ENCODE measurements at places on chromosomes 11 and 22.

DNA sequence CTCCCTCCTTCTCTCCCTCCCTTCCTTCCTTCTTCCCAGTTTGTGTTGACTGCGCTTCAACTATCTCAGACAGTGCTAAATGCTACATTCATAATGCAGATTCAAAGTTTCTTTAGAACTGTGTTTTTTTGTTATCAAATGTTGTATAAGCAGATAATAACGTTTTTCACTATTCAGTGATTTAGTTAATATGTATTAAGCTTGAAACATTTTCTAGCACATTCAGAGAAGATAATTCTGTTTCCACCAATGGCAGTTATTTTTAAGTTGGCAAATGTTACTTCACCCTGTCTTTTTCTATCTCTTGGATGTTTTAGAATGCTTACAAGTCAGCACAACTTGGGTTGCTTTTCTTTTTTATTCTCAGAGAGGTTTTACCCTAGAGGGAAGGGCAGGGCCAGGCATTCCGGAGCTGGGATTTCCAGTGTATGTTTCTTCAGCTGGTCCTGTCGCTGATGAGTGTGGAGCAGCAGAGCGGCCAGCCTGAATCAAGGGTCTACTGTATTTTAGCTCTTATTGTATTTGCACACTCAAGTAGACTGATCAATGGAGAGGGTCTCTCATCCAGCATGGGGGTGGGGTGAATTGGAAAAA lies 162.3 kb upstream of the ARHGAP20 start:
- no peak for DNase-seq

DNA sequence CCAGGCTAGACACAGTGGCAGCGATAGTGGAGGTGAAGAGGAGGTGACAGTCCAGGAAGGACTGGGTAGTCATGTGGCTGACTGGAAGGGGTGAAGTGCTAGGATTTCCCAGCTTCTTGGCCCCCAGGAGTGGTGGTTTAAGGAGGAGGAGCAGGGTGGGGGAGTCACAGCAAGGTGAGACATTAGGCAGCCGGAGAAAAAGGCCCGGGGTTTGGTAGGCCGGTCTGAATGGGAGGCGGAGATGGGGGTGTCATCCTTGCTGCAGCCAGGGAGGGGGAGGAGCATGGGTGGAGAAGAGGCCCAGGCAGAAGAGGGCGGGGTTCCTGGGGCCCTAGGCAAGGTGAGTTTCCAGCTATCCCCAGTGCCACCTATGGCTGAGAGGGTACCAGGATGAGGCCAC lies 6.1 kb downstream of the SIPA1 start:
- DNase-seq: no peak

GRCh38 chr11:64524158-64524527 lies 66.9 kb upstream of the SLC22A12 start:
- DNase-seq: no peak

DNA sequence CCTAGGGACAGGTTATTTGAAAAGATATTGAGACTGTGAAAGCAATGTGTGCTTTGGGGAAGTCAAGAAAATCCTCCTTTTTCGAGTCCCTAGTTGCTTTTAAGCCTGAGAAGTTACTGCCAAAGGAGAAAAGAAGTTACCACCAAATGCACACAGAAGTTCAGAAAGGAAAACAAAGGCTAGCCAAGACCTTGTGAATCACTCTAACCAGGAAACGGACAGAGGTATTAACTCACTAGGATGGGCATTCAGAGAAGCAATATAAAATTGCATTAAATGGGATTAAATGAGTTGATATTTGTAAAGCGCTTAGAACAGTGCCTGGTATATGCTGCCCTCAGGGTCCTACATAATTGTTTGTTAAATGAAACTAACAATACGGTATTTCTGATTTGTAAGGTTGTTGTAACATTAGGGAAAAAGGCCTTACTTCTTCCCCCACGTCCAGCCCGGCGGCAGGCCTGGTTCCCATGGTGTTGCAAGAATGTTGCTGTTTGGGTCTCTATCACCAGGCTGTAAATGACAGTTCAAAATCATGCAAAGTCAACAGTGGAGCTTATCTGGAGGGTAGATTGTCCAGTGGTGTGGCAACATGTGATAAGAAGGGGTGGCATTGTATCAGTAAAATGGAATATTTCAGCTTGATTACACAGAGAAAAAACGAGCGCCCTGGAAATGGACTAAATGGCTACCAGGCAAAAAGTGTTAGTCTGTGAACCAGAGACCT lies 7.1 kb downstream of the TMA7B start:
- DNase-seq: no peak

GRCh38 chr11:133905677-133906156 lies 51.1 kb downstream of the IGSF9B start:
- DNase-seq: no peak

GRCh38 chr11:58060939-58061672 lies 30.4 kb downstream of the OR6Q1 start:
- DNase-seq: no peak

DNA sequence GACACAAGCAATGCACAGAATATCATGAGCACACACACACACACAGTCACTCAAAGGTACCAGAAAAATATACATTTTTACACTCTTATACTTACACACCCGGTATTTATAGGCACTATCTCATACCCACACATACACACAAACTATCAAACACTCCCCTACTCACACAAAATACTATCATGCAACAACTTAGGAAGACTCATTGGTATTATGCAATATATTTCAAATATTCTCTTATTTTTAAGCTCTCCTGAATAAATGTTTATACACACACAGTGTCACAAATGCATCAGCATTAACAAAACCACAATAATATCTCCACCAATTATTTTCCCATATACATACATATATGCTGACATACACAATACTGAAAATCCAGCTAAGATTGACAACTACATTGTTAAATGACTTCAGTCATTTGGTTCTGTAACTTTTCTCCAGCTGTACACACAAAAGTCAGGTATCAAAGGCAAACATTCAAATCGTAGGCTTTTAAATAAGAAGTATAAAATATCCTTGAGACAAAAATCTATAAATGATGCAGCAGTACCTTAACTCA lies 2.6 kb upstream of the OR51I1 start:
- no peak for DNase-seq

DNA sequence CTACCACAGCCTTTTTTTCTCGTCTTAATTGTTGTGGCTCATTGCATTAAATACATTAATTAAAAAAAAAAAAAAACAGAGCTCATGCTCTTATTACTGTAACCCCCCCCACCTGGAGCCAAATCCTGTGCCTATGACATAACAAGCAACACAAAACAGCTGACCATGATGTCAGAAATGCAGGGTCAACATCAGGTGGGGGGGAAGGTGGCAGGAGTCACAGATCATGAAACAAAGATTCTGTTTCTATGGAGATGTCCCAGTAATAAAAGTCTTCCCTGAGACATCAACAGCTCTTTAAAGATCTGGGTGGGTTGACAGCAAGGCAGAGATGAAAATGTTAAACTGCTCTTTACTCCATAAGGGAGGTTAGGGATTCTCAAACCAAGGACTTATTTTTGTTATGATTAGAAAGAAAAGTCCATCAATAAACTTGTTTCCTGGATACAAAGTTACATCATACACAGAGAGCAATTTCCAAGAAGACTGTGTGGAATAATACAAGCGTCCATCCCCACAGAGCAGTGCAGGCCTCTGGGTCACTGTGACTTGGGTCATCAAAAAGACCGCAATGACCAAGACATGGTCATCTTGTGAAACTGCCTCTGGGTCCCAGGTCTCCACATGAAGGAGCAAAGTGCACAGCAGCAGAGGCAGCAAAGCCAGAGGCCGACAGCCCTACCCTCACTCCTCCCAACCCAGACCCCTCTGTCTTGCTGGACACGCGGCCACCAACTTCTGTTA lies 42.7 kb upstream of the CYP2D6 start:
- DNase-seq: no peak

- no peak for DNase-seq
Measured at GRCh38 chr11:106959800-106960199, 58.5 kb downstream of the GUCY1A2 start.

GRCh38 chr11:67493548-67494370 lies 10.9 kb downstream of the AIP start:
- DNase-seq: no peak

GRCh38 chr11:2130881-2131352 lies 8.3 kb downstream of the IGF2 start:
- DNase-seq: no peak

- no peak for DNase-seq
Measured at GRCh38 chr11:77346906-77347603, 45.6 kb upstream of the GDPD4 start.

DNA sequence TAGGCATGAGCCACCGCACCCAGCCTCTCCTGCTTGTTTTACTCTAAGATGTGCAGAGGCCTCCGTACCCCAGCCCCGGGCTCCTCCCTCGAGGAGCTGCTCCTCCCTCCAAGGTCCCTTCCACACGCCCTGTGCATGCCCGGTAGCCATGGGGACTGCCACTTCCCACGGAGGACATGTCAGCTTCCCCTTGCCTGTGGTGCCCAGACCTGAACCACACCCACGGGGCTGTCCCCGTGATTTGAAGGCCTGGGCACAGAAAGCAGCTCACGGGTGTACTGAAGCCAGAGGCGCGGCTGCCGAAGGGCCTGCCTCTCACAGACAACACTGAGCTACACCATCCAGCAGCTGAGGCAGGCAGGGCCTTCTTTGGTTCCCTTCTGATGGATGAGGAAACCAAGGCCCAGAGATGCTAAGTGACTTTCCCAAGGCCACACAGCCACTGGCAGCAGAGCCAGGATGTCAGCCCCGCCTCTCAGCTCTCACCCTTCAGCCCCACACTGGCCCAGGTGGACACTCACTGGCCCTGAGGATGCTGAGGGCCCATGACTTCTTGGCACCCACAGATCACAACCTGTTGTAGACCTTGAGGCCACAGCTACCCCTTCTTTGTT lies 7.3 kb downstream of the INS start:
- DNase-seq: no peak

- no peak for DNase-seq
Measured at GRCh38 chr11:116421529-116422185, 351.1 kb downstream of the BUD13 start.

GRCh38 chr22:26780521-26780920 lies 123.1 kb downstream of the MIAT start:
- DNase-seq: no peak

DNA sequence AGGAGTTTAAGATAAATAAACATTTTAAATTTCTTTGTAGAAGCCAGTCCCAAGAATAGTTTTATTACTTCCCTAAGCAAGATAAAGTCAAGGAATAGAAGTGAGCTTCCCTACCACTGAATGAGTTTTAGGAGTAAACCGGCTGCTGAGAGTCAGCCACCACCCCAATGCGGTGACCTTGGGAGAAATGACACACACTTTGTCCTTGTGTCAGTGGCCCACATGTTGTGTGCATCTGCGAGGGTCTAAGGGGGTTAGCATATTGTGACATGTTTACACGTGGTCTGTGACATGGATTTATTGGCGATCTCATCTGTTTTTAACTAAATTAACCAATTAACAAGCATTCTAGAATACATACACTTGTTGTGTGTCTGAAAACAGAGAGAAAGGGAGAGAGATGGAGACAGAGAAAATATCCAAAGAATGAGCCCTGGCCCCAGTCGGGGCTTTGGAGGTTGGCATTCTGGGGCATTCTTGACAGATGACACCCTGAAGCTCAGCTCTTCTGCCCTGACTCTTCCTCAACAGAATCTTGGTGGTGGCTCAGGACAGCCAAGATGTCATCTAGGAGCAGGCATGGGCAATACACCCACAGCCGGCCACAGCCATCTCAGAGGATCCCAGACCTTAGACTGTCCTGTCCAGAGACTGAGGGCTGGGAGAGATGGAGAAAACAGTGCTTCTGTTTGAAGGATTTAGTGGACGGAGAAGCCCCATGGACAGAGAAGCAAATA lies 29.7 kb upstream of the TMPRSS4 start:
- no peak for DNase-seq

DNA sequence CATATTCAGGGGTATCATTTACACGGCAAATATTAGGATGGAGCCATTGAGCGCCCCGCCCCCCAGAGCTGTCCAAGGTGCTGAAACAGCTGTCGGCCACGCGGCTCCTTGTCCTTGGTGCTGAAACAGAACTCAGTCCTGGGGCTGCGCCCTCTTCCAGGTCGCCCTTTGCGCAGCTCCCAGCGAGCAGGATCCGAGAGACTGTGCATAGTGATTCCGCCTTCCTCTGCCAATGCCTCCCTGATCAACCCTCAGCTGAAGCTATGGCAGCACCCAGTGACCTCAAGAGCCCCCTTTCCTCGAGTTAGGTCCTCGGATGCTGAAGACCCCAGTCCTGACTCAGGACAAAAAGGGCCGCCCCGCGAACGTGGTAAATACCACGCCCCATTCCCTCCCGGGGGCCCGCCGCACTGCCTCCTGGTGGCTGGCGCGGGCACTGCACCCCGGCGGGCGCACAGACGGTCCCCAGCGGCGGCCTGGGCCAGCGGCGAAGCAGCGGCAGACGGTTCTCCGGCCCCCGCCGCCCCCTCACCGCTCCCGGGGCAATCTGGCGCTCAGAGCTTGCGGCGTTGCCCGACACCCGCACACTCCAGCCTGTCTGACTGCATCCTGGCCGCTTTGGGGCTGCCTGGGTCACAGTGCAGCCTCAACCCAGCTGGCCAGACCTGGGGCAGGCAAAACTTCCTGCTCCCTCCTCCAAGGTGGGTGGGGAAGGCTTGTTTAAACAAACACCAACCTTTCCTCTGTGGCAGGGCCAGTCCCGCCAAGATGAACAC lies 13.4 kb downstream of the SYT7 start:
- DNase-seq: peak; percentile 94

DNA sequence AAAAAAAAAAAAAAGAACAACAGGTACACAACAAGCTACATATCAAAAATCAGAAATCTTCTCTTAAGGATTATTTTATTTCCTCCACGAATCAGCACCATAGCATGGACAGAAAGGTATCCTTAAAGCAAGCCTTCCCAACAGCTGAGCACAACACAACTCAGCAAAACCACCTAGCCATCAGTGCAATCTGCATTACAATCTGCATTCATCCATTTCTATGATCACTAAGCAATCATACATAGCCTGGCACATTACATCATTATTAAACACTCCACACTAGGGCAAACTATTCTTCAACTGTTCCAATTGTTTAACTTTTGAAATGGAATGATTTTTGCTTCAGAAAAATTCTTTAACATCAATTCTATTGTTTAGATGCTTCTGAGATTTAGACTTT lies 29.0 kb downstream of the MRTFA start:
- no peak for DNase-seq

GRCh38 chr11:61352038-61352437 lies 9.6 kb downstream of the CYB561A3 start:
- no peak for DNase-seq

DNA sequence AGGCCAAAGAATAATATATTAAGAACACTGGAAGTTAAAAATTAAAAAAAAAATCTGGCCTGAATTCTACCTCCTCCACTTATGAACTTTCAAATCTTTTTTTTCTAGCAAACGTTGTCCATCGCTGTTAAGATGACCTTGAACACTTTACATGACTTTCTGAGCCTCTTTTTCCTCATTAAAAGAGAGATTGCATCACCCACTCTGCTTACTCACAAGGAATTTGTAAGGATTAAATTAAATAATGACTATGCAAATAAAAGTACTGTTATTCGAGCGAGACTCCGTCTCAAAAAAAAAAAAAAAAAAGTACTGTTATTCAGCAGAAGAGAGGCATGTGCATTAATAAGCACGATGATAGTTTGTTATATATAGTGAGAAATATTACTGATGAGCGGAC lies 285.1 kb upstream of the CCDC90B start:
- no peak for DNase-seq
